SW480 (cell line): ENCODE measurements at places on chromosomes 2 and 18.

- no peak for DNase-seq
Measured at GRCh38 chr2:45394842-45395241, 216.2 kb downstream of the SRBD1 start.

DNA sequence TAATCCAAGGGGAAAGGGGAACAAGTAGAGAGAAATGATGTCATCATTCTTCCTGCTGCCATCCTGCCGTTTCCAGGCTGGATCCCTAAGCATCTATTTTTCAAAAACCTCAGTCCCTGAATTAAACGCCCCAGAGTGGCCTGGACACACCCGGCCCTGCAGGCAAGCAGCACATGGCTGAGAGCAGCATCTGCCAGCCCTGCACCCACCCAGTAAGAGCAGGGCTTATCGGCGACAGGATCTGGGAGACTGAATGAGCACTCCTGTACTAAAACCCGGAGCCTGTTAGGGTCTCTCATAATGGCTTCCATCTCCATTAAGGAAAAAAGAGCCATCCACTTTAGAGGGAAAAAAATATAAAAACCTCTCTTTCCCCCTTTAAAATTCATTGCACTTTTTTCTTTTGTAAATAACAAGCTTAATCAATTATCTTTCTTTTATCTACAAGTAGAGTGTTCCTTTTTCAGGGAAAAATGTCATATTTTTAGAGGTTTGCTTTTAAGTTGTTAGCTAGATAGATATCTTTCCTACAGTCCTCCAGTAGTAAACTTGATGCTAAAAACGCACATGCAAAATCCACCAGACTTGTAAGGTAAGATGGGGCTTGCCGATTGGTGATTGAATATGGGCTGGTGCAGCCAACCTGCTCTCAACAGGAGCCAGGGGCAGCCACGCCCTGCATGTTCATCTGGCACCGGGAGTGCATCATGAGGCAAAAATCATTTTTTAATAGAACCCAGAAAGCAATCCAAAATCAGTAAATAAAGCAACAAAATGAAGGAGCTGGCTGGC, 457.8 kb downstream of the EIPR1 start:
- DNase-seq, result no peak

DNA sequence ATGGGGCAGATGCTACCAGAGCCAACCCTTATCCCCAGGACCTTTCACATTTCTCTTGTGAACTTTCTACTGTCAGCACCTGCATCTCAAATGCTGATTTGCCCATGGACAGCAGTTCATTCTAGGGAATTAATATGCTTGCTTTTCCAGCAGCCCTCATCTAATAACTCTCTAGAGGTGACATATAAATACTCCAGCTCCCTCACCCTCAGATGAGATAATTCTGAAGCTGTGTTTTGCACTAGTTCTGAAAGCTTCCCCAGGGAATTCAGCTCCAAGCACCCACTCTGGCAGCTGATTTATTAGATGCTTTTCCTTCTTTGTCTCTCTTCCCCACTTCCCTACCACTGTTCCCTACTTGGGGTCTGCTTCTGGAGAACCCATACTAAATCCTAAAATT, 62.1 kb downstream of the PLCL1 start:
- DNase-seq, result no peak

DNA sequence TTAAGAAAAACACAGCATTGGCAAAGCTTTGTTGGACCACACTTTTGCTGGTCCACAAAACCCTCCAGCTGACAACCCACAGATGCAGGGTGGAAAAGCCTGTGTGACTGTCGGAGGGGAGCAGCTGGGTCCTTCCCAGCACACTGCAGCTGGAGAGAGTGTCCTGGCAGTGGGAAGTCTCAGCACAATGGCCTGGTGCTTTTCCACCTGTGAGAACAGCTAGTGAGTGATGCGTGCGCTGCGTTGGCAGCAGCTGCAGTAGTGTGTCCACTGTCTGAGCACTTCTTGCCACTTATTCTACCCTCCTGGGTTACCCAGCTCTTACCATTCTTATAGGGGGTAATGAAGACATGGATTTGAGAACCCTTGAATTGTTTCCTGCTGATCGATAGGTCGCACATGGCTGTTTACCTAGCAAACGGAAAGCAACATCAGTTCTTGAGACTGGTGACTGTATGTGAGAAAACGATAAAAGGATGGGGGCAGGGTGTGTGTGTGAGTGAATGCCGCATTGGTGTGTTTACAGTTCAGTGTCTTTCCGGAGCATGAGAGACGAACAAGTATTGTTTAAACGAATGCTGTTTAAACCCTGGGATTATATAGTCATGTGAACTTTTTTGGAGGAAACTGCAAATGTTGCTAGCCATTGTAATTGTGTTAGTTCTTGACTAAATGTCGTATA, 69.7 kb downstream of the LYPD6 start:
- no peak for DNase-seq

DNA sequence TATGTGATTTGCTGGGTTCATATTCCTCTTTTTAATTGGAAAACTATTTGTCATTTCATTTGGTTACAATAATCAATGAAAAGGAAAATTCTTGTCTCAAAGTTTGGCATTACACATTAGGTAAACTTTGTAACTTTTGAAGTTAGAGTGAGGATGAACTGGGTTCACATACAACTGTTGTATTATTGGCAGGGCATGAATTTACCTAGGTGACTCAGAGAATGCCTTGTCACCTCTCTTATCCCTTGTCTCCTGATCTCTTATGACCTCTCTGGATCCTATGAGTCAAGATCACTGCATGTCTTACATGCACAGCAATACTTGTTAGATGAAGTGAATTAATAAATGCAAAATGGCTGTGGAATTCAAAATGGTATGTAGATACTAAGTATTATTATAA, 563.4 kb upstream of the GCFC2 start:
- no peak for DNase-seq

DNA sequence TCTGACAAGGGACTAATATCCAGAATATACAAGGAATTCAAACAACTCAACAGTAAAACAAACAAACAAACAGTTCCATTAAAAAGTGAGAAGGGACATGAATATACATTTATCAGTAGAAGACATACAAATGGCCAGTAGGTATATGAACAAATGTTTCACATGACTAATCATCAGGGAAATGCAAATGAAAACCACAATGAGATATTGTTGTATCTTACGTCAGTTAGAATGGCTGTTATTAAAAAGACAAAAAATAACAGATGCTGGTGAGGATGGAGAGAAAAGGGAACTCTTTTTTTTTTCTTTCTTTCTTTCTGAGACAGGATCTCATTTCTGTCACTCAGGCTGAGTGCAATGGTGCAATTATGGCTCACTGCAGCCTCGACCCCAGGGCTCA, 175.5 kb downstream of the CAMKMT start:
- no peak for DNase-seq
